ENCODE measurements at places on chromosomes 2 and 18. TPM values are rescaled to one million over a fixed set of nuclear protein-coding genes. Genes with fewer than 3 reads are reported as not detected.

Gene ZNF521
- 40.2 TPM for total RNA-seq

Gene DSC1
- not detected for total RNA-seq

Gene DNAJC5G
- under 0.01 TPM for total RNA-seq

Gene TUBA4B
- not detected for total RNA-seq

Gene CERKL
- total RNA-seq = not detected

Gene TNS1
- 73.1 TPM for total RNA-seq

Gene ASXL3
- total RNA-seq = 7.3 TPM

Gene LAMA1
- 4.2 TPM for total RNA-seq

Gene C2orf15
- not detected for total RNA-seq

Gene TUBB8B
- total RNA-seq = not detected

Gene FARP2
- 21.9 TPM for total RNA-seq

Gene GNLY
- total RNA-seq = not detected

Gene FHL2
- total RNA-seq = 66.3 TPM

Gene WDR54
- 5.7 TPM for total RNA-seq

Gene MSH2
- 24.0 TPM for total RNA-seq

Gene ANKRD30BL
- not detected for total RNA-seq

Gene FBXO48
- total RNA-seq = under 0.01 TPM

Gene POMC
- total RNA-seq = 4.2 TPM

Gene TEX44
- total RNA-seq = not detected

Gene PAX3
- total RNA-seq = 0.52 TPM

Gene ZNF804A
- total RNA-seq = under 0.01 TPM

Gene TDRD15
- total RNA-seq = not detected
